ENCODE measurements at places on chromosomes 7 and 10.

- no peak for DNase-seq
Measured at GRCh38 chr10:63252095-63252762, 119.1 kb downstream of the NRBF2 start.

DNA sequence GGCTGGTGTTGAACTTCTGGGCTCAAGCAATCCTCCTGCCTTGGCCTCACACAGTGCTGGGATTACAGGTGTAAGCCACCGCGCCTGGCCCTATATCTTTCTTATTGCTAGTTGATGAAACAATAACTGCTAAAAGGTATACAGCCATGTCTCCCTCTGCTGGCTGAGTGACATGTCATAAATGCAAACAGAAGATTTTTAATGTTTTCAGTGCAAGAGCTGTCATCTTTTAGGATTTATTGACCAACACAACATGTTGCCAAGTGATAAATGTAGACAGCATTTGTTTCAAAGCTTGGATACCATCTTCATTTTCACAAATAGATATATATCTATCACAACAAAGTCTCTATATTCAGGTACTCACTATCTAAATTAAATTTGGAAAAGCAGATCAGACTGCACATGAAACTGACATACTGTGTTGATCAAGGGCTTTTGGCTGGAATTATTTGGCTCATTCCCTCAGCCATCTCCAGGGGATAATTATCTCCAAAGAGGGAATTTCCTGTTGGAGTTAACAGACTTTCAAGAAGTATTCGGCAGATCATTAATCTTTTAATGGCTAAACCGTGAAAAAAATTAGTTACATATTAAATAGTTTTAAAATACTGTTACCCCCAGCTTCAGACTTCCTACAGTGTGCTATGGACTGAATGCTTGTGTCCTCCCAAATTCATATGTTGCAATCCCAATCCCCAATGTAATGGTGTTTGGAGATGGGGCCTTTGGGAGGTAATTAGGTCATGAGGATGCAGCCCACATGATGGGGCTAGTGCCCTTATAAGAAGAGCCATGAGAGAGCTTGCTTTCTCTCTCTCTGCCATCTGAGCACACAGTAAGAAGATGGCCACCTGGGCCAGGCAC is 41.3 kb upstream of the SRPK2 start:
- DNase-seq, result peak; percentile 57

GRCh38 chr10:101067356-101068083 is 5.7 kb downstream of the KAZALD1 start:
- peak; percentile 86 for DNase-seq

- peak; percentile 100 for DNase-seq
Measured at GRCh38 chr10:97640174-97640867, at the start of gene PI4K2A. TSS of gene PI4K2A (plus strand) at chr10:97640671. CDS start at chr10:97640743, 72 bp downstream.

DNA sequence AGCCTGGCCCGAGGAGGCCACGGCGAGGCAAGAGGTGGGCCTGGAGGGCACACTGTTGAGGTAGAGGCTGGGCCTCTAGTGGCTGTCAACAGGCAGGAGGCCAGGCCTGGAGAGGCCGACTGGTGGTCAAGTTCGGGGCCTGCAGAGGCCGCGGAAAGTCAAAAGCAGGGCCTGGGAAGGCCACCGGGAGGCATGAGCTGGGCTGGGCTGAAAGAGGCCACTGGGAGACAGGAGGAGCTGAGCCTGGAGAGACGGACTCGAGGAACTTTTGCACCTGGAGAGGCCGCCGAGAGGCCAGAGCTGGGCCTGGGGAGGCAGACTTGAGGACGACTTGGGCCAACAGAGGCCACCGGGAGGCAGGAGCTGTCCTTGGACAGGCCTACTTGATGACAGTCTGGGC is 321.2 kb downstream of the ZNF479 start:
- no peak for DNase-seq

DNA sequence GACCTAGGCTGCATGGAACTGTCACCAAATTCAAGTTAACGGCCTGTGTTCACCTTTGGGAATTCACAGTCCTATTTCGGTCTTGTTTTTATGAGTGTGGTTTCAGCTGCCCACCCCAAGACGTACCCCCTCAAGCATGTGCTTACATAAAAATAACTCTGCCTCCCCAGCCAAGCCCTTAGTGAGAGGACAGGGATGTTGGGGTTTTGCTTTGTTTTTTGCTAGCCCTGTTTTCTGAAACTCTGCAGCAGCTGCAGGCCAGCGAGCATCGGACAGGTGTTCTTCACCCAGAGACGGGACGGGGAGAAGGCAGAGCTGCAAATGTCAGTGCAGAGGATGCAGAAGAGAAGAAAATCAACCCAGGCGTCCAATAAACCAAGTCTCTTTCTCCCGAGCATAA is 13.5 kb downstream of the CHST15 start:
- no peak for DNase-seq

DNA sequence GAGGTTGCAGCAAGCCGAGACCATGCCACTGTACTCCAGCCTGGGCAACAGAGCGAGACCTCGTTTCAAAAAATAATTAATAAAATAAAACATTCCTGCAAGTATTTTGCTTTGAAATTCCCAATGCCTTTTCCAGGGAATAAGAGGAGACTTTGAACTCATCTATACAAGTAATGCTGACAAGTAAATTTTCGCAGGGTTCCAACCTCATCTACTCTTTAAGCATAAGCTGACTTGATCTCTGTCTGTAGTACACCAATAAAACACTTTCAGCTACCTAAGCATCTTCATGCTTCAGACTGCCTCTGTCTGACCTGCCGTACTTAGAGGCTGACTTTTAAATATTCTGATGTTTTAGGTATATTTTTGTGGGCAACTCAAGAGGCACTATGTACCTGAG is 13.7 kb upstream of the BEND7 start:
- no peak for DNase-seq

DNA sequence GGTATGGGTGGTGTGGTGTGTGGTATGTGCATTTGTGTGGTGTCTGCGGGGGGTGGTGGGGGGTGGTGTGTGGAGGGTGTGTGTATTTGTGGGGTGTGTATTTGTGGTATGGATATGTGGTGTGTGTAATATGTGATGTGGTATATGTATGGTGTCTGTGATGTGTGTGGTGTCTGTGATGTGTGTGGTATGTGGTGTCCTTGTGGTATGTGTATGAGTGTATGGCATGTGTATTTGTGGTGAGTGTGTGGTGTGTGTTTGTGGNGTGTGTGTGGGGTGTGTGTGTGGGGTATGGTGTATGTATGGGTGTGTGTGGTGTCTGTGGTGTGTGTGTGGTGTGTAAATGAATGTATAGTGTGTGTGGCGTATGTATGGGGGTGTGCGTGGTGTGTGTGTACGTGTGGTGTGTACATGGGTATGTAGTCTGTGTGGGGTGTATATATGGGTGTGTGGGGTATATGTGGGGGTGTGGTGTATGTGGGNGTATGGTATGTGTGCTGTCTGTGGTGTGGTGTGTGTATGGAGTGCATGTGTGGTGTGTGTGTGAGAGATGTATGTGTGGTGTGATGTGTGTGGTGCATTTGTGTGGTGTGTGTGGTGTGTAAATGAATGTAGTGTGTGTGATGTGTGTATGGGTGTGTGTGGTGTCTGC is 27.1 kb upstream of the CHST15 start:
- DNase-seq, result no peak

DNA sequence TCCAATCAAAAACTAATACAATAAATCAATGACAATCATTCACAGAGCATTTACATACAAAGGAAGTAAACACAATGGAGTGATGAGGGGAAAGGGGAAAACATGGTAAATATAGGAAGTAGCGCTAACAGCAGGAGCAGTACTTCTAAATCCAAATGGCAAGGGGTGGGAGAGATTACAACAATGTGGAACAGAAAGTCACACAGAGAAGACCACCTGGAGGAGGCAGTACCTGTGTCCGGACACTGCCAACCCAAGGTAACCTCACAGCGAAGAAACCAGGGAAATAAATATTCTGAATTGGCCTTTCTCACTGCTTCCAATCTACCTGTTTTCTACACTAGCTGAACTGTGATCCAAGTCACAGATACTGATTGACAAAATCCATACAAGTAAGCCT is 58.2 kb downstream of the ABI1 start:
- DNase-seq, result no peak

DNA sequence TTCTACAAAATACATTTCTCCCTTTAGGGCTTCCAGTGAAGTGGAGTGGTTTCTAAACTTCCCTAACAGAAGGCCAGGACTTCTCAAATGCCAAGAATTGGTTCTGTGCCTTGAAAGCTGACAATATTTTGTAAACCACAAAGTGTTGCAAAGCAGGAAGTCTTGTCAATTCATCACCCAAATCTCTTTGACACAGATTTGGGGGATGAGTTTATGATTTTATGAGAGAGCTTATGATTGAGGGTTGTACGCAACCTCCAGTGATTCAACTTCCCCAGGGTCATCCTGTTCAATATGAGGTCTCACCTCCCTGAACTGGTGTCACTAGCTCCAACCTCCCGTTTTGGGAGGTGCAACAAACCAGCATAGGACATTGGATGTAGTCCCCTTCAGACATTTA is 83.7 kb downstream of the PRLHR start:
- no peak for DNase-seq

GRCh38 chr7:17477182-17477581 is 178.7 kb downstream of the AHR start:
- DNase-seq, result no peak

DNA sequence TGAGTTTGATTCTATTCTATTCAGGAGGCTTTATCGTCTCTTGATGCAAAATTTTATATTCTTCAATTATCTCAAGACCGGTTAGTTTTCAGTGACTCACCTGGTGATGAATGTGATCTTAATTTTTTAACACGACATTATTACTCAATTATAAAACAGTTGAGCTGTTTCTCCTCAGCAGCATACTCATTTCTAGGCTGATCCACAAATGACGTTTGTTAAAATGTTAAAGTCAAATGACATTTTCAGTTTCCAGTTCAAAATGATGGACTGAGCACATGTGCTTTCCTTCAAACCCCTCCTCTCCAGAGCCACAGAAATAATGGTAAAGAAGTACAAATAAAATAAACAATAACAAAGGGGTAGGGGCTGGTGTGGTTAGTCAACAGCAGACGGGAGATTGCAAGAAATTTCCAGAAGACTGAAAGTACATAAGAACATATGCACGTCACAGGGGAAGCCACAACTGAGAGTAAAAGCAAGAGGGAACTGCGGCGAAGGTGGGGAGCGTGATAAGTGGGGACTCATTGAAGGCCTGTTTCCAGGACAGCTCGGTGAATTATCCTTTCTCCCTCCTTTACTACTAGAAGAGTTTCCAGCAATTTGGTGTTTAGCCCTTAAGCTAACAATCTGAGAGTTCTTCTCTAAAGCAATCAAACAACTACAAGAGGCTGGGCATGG is 10.9 kb downstream of the MACROH2A2 start:
- DNase-seq, result no peak

DNA sequence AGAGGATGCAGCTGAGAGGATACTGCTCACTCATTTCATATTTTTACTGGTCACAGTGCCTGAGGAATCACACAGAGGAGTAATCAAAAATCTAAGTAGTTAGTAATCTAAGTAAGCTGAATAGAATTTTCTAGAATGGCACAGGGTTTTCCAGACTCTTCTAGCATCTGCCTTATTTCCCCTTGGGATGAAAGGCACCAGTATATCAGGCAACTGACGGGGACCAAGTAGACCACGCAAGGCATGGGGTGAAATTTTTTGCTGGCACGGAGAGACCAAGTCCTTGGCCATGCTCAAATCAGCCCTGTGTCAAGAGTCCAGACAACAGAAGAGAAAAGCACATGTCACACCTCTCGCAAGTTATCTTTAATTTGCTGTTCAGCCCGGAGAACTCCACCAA is 14.2 kb downstream of the NCOA4 start:
- no peak for DNase-seq

DNA sequence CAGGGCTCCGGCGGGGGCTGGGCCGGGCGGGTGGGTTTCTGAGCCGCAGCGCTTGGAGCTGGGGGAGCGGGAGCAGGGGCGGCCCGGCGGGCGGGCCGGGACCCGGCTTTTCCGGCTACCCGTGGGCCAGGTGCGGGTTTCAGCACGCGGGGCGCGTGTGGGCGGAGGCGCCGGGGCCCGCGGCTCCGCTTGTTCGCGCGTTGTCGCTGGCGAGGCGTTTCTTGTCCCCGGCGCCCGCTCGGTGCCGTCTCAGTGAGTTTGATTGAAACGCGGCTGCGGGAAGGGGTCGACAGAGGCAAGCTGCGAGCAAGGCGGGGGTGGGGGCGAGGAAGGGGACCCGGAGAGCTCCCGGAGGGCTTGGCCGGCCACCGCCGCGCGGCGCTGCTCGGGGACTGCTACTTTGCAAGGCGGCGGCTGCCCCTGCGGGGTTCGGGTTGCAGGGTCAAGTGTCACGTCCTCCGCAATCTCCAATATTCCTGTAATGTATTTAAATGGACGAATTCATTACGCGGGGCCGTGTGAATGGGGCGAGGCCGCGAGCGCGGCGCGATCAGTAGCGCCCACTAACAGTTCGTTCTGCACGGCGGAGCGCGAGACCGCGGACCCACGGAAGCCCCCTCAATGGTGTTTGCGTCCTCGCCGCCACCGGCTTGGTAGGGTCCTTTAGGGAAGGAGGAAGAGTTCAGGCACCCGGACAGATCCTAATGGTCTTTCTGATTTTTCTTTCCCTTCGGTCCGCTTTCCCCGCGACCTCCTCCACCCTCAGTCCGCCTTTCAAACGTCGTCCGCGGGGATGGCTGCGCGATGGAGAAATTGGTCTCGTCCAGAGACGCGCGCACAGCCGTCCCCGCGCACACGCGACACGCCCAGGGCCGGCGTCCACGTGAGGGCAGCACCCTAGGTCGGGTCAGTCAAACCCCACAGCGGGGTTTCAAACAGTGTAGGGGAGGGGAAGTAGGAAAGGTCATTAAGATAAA is 76.9 kb downstream of the INSIG1 start:
- DNase-seq, result no peak

- DNase-seq, result no peak
Measured at GRCh38 chr7:141178486-141179135, 104.7 kb downstream of the TMEM178B start.
